ENCODE measurements at places on chromosomes 1 and 21.

- DNase-seq = no peak
Observed at GRCh38 chr1:56970280-56970679, 4.5 kb upstream of the C8B start.

- DNase-seq = no peak
Observed at GRCh38 chr1:42420121-42420520, 35.7 kb downstream of the ZMYND12 start.

GRCh38 chr1:206769304-206769731, 1.3 kb upstream of the IL19 start:
- peak; percentile 67 for DNase-seq

GRCh38 chr21:46650476-46651098, 15.1 kb downstream of the PRMT2 start:
- no peak for DNase-seq

DNA sequence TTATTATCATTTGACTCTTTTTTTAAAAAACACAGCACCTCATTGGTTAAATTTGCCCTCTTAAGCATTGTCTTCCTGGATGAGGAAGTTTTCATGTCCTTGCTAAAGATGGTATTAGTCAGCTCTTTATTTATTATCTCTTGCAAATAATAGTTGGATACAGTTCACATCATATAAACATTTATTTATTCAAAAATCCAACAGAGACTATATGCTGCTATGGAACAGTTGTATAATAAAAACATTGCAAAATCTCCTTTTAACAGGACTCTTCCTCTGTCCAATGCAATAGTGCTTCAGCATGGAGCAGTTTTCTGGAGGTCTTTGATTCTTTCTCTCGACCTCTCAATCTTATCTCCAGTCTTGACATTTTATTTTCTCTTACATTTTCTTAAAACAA, 49.5 kb upstream of the VCAM1 start:
- DNase-seq = no peak

DNA sequence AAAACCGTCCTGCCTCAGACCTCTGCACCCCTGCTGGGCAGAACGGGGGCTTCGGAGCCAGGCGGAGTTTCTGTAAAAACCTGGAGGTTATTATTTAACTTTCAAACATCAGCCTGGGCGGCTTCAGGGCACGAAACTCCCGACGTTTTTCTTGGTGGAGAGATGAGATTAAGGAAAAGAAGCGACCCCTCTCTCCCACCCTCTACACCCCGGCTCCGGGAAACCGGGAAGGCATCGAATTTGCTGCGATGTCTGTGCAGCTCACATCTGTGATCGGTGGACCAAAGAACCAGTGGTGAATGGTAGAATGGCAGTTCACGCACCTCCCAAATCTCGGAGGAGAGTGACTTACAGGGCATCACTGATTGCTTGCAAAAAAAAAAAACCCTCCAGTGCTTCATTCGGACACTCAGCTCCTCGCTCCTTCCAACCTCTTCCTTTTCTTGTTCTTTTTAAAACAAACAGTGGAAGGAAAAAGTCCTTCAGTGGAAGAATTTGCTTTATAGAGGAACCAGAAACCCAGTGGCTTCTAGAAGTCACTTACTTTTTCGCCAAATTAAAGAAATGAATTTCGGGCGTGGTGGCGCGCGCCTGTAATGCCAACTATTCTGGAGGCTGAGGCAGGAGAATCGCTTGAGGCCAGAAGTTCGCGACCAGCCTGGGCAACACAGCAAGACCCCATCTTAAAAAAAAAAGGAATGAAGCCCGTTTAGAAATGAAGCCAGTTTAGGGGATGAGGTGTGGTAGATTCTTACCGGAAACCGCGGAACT, 884 bp downstream of the PHACTR4 start:
- peak; percentile 11 for DNase-seq

- DNase-seq = no peak
Observed at GRCh38 chr1:214917081-214917635, 165.4 kb upstream of the KCNK2 start.

DNA sequence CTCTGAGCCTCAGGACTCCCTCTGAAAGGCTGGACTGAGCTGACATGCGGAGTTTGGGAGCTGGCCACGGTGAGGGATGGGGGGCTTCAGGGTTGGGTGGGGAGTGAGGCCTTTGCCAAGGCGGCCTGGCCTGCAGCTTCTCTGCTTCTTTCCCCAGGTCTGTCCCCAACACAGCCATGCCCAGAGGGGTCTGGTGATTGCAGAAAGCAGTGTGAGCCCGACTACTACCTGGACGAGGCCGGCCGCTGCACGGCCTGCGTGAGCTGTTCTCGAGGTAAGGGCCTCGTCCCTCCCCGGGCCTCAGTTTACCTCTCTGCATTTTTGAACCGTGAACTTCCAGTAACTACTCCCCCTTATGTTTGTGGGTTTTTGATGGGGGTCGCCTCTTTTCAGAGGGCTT, 48.6 kb downstream of the TNFRSF8 start:
- DNase-seq = no peak

DNA sequence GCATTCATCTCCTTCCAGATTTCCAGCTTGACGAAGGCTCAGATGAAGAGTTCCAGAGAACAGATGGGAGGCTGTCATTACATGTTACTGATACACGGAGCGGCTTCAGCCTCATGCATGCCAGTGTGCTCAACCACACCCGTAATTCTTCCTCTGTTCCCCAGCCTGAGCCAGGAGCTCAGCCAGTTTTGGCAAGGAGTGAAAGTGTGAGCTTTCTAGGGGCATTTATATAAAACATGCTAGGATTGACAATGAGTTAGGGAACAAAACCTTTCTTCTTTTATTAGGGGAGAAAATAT, 290.4 kb upstream of the PLXNA2 start:
- DNase-seq = no peak

GRCh38 chr1:21565285-21565684, 56.1 kb downstream of the ALPL start:
- DNase-seq = no peak

- no peak for DNase-seq
Observed at GRCh38 chr1:240107058-240107684, 15.5 kb downstream of the FMN2 start.

DNA sequence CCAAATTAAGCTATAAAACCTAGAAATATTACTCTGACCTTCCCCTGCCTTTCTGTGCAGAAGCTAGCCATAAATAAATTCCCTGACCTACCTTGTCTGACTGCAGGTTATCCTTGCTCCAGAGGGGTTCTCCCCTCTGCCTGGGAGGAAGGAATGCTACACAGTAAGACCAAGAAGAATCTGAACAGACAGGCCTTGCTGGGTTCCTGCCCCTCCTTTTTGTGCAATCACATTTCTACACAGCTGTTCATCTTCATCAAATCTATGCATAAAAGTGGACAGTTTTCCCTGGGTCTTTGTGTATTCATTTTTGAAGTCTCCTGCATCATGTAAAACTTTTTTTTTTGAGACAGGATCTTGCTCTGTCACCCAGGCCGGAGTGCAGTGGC, 50.6 kb downstream of the DNTTIP2 start:
- no peak for DNase-seq

GRCh38 chr1:245133995-245134715, 20.6 kb upstream of the KIF26B start:
- DNase-seq = no peak

GRCh38 chr1:96338622-96339021, 383.0 kb upstream of the PTBP2 start:
- no peak for DNase-seq

GRCh38 chr1:11318982-11319381, 46.0 kb downstream of the UBIAD1 start:
- no peak for DNase-seq

DNA sequence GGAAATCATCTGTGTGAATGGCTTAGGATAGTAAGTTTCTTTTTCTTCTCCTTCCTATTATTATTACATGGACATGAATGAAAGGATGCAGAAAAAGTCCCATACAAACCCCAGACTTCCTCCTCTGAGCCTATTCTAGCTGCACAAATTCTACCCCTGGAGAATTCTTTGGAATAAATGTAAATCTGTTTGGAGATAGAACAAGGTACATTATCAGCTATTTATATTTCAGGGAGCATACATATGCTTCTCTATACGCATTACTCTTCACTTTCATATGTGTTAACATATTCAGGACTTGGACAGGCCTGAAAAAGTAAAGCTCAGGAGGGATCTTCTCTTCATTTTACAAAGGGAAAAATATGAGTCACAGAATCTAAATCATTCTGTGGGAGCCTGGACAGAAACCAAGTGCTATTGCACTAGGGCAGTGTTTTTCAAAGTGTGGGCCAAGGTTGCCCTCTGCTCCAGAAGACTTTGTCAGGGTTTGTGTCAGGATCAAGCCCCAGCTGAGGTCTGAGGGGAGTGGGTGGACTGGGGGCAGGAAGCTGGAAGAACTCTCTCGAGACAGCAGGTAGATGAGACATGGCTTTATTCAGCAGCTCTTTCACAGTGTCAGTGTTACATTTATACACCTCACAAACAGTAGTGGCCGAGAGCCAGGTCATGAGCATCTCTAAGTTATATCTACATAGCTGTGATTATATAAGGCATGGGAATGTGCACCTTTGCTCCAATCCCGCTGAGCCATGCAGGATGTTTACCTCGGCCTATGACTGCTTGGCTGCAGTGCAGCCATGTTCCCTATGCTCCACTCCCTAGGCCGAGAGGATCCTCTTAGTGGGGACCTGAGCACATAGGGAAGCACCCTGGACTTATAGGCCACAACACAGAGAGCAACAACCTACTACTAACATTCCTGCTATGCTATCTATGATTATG, 114.3 kb downstream of the GDAP2 start:
- no peak for DNase-seq

- no peak for DNase-seq
Observed at GRCh38 chr1:97780884-97781283, 139.9 kb downstream of the DPYD start.

DNA sequence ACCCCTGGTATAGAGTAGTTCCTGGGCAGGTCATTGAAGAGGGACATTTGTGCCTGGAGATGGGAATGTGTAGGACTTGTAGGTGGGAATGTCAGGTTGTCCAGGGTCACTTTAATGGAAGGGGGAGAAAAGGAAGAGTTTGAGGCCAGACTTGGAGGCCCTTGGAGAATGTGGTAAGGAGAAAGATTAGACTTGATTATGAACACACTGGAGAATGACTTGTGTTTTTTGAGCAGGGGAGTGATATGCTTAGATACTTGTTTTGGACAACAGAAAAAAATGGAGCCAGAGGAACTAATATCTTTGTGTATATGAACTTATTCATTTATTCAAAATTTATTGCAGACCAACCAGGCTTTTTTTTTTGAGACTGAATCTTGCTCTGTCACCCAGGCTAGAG, 17.9 kb downstream of the ELAPOR1 start:
- no peak for DNase-seq

DNA sequence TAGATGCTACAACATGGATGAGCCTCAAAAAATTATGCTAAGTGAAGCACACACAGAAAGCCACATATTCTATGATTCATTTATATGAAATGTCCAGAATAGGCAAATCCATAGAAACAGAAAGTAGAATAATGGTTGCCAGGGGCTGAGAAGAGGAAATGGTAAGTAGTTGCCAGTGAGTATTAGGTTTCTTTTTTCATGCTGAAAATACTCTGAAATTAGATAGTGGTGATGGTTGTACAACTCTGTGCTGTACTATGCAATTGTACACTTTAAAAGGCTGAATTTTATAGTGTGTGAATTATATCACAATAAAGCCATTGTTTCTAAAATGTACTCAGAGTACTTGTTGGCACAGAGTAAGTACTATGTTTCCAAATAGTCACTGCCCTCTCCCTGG, 15.5 kb upstream of the GFI1 start:
- no peak for DNase-seq

DNA sequence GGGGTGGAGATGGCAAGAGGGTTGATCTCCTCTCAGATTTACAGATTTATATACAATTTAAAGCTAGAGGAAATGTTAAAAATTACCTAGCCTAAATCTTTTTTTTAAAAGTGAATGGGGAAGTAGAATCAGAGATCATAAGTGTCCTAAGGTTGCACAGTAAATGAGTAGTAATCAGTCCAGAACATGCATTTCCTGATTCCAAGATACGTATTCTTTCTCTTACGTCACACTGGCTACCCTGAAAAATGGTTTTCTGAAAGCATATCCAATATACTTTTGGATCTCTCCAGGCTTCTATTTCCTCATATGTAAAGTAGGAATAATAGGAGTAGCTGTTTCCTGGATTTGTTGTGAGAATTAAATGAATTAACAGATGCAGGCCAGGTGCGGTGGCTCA, 11.7 kb downstream of the GADD45A start:
- DNase-seq = no peak

DNA sequence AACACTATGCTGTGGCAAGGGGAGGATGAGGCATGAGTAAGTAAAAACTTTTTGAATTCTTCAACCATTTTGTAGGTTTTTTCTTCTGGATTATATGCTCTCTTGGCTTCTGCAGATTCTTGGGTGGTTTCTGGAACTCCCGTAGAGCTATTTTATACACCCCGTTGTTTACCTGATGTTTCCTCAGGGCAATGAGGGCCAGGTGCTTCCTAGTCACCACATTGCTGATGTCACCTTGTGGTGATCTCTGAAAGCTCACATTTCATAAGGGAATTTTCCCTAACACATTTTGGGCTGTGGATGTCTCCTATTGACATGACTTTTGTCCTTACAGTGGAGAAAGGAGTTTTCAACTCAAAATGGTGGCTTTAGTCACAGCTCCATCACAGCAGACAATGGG, 356.6 kb downstream of the PLA2G4A start:
- no peak for DNase-seq

DNA sequence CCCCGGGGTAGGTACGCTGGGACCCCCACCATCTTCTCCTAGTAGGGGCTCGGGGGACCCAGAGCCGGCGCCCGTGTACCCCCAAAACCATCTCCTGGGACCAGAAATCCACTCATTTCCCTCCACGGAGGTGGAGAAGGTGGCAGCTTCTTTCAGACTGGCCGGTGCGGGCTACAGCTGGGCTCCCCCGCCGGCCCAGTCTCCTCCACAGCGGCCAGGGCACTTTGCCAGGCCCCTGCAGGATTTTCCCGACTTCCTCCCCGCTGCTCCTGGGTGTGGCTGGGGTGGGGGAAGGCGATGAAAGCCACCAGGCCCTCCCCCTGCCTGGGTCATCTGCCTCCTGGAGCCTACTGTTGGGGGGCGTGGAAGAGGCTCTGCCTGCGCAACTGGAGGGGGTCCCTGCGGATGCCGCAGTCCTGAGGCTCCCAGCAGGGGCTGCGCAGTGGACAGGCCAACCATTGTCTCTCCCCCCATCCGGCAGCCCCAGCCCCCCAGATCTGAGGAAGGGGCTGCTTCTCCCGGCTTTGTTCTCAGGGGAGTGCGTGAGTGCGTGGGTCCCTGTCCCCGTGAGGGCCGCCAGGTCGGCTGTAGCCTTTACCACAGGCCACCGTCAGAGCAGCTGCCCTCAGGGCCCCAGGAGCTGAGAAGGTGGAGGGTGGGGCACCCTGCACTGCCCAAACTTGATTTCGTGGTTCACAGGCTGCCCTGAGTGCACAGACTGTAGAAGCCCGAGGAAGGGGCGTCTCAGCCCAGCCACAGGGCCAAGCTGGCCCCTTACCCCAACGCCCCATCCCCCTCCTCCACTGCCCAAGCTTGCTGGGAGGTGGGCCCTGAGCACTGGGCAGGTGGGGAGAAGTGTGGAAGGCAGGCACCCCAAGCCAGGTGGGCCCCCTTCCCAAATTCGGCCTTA, 1.3 kb downstream of the AGRN start:
- DNase-seq = no peak

- no peak for DNase-seq
Observed at GRCh38 chr1:152681616-152682015, 4.3 kb upstream of the LCE2B start.

Data from stimulated activated CD8-positive, alpha-beta memory T cell treated with anti-CD3 and anti-CD28 coated beads, Interleukin-15, amount 100 ng/mL, for 48 hours (primary cell).